ENCODE measurements at places on chromosomes 3 and 15.

DNA sequence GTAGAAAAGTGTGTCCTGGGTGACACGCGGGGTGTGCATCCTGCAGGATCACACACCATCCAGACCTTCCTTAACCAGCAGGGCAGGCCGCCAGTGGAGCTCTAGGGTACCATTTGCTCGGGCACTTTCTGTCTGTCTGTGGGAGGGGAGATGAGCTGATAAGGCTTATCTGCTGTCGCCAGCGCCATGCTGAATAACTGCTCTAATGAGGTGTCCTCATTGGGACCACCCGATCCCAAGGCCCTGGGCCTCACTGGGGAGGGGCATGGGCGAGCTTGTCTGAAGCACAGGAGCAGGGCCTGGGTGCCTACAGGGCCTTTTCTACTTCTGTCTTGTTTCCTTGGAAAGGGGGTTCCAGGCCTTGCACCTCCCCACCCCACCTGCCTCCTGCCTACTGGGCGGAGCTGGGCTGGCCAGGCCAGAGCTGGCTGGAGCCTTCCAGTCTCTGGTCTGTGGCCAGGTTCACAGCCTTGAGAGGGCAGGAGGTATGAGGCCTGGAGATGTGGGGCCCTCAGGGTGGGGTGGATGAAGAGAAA lies 2.5 kb upstream of the GATA2 start:
- no peak for ATAC-seq

DNA sequence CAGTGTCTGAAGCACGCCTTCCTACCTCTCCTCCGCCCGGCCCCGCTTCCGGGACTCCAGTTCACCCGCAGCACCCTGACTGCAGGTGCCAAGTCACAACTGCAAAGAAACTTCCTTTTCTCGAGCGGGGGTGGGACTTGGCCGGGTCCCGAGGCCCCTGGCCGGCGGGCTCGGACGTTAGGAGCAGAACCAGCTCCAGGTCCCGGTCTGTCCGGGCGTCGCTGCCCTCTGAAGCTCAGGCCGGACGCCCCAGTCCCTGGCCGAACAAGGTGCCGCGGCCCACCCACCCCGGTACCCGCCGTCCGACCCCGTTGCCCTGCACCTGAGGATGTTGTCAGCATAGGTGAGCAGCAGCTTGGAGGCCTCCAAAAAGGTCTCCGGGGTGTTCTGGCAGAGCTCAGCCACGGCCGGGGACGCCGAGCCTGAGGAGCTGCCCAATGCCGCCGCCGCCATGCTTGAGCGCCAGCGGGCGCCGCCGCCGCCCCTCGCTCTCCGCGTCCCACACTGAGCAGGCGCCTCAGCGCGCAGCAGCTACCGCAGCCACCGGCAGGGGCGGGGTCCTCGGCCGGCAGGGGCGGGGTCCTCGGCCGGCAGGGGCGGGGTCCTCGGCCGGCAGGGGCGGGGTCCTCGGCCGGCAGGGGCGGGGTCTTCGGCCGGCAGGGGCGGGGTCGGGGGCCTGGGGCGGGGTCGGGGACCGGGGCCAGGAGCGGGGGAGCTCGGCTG lies at the start of gene NGLY1:
Gene NGLY1 (minus strand): TSS at position 506 of the 723 bp plus-strand sequence. CDS start 53 bp downstream, at position 453.
- ATAC-seq = peak; percentile 95

- no peak for ATAC-seq
These were observed 83.4 kb downstream of the ATP1B3 start for GRCh38 chr3:141959589-141960554.

DNA sequence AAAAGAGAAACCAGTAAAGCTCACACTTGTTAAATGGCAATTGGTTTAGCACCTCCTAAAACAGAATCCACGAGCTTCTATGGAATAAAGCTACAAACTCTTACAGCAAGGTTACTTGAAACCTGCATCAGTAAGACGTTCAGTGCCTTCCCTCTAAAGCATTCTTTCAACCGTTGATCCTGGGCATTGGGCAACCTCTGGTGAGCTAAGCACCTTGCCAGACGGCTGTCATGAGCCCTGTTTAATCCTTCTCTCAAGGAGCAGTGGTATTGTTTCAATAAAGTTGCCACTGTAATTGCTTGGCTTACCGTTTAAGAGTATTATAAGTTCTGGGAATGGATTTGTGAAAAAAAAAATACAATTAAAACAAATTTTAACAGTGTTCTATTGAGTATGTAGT lies 75.0 kb downstream of the COL8A1 start:
- no peak for ATAC-seq

DNA sequence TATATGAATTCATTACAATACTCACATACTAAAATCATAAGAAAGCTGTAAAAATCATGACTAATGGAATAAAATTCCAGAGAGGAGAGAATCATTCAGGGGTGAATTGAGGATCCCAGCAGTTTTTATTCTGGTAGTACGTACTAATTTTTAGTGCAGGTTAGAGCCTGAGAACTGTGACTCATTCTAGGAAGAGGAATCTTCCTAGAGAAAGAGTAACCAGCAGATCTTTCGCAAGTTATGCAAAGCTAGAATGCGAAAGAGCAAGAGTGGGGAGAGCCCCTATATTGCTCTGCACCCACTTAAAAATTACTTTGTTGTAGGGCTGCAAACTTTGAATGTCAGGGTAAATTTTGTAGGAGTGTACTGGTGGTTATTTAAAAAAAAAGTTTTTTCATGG lies 303.6 kb upstream of the ARPP21 start:
- ATAC-seq = no peak

GRCh38 chr3:162269636-162270458 lies 773.2 kb downstream of the OTOL1 start:
- no peak for ATAC-seq

DNA sequence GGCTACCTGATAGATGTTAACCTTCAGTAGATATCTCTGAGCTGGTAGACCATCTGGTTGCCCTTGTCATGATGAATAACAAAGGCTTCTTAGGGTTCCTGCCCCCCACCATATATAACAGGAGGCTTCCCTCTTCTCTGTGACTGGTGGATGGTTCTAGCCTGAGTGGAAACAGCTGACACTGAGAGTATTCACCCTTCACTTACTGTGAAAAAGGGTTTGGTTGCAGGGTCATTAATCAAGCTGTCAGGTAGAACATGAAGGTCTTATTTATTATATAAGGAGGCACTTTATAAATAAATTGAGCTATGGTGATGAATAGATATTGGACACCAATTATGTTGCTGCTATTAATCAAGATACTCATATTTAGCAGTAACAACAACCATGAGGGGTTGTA lies 58.6 kb downstream of the CACNA2D3 start:
- ATAC-seq = no peak

GRCh38 chr3:189721873-189722665 lies 90.9 kb downstream of the TP63 start:
- ATAC-seq = no peak

- no peak for ATAC-seq
These were observed 14.3 kb downstream of the IGDCC4 start for GRCh38 chr15:65408324-65409035.

DNA sequence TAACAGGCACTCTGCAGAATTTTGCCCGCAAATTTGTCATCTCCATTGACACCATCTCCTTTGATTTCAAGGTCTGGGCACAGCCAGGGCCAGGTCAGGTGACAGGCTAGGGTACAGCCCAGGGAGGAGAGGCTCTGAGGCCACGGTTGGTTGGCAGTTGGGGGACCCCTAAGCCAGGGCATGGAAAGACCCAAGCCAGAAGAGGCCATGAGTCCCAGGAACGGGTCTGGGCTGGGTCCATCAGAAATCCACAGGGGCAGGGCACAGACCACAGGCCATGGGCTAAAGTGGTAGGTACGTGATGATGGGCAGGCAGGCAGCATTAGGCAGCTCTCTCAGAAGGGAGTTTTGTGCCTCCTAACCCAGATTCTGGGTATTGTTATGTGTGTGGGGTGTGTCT lies 45.8 kb downstream of the SEMA3G start:
- no peak for ATAC-seq

- no peak for ATAC-seq
These were observed 172.3 kb upstream of the TSC22D2 start for GRCh38 chr3:150235799-150236198.

DNA sequence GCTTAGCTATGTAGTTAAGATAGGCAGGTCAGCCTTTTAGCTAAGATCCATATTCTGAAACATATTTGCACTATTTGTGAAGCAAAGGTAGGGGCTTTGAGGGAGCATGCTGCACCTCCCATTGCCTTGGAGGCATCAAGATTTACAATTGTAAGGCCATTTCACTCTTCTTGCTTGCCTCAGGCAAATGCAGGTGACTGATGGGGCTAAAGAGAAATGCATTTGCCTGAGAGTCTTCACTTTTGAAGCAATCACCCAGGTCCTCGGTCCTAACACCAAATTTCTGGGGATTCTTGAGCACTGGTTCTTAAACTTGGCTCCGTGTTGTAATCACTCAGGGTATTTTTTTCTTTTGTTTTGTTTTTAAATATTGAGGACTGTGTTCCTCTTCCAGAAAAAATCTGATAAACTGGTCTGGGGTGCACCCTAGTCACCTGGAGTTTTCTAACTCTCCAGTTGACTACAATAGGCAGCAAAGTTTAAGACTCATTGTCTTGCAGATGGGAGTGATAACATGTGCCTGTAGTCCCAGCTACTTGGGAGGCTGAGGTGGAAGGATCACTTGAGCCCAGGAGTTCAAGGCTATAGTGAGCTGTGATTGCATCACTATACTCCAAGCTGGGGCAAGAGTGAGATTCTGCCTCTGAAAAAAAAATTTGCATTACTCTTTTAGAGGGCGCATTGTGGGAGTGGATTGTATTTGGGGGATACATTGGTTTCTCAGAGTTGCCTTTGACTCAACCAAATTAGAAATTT lies 68.1 kb downstream of the EOMES start:
- ATAC-seq = no peak

GRCh38 chr15:40102897-40103858 lies 5.5 kb downstream of the BMF start:
- ATAC-seq = no peak

- ATAC-seq = no peak
These were observed 25.2 kb downstream of the EXD1 start for GRCh38 chr15:41205315-41205714.

- no peak for ATAC-seq
These were observed 3.0 kb downstream of the ALCAM start for GRCh38 chr3:105369500-105370371.

- ATAC-seq = no peak
These were observed 40.1 kb downstream of the SETMAR start for GRCh38 chr3:4343258-4343657.

DNA sequence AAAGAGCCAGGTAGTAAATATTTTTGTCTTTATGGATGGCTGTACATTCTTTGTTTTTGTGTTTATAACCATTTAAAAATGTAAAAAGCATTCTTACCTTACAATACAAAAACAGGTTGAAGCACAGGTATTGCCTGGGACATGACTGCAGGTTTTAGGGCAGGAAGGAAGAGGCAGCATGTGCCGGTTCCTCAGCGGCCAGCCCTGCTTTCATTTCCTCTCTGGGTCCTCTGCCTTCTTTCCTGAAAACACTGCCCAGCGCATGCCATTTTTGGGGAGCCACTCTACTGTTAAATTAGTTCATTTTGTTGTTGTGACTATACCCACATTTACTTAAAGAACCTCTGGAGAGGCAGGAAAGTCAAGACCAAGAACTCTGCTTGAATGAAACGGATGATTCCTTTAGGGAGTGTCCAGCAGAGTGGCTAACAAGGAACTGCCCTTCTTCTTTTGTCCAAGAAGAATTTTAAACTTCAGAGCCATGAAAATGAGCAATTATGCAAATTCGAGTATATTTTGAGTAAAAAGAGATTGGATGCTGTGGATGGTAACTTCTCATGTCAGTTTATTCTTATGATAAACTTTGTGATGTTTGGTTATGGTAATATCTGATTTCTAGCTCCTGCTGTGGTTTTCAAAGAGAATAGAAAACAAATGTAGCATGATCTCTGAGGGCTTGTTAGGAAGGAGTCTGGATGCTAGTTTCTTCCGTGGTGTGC lies 52.7 kb downstream of the SACM1L start:
- no peak for ATAC-seq

DNA sequence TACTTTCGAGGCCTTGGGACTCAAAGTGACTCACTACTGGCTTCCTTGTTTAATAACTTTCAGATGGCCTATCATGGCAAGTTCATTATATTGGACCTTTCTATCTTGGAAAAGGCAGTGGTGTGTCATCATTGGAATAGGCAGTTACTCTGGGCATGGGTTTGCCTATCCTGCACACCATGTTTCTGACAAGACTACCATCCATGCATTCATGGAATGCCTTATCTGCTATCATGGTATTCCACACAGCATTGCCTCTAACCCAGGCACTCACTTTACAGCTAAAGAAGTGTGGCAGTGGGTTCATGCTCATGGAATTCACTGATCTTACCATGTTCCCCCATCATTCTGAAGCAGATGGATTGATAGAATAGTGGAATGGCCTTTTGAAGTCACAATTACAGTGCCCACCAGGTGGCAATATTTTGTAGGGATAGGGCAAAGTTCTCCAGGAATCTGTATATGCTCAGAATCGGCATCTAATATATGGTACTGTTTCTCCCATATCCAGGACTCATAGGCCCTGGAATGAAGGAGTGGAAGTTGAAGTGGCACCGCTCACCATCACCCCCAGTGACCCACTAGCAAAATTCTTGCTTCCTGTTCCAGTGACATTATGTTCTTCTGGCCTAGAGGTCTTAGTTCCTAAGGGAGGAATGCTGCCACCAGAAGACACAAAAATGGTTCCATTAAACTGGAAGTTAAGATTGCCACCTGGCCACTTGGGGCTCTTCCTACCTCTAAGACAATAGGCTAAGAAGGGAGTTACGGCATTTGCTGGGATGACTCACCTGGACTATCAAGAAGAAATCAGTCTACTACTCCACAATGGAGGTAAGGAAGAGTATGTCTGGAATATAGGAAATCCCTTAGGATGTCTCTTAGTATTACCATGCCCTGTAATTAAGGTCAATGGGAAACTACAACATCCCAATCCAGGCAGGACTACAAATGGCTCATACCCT lies 1161.4 kb downstream of the SI start:
- ATAC-seq = no peak

DNA sequence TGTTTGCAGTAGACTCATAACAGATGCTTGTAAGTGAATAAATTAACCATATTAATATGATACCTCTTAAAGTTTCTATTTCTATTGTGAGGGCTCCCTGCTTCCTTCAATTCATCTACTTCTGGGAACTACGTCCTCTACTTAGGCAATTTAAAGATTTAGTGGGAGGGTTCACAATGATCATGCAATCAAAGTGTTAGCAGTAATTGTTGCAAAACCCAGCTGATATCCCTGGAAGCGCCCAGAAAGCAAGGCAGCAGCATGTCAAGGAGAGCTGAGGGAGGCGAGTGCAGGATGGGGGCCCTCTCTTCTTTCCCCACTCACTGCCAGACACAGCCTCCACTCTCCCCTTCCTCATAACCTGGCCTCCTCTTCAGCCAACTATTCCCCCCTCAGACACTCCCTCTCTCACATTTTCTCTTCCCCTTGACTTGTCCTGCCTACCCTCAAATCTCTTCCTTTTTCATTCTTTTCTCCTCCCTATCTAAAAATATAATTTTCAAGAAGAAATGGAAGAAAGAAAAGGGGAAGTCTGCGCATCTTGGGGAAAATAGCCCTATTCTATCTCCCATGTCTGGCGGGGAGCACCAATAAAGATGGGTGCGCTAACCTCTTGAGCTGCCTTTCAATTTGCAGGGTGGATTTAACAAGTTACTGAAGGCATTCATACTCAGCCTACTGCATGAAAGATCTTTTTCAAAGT lies 6.6 kb downstream of the TMEM212 start:
- ATAC-seq = no peak

- no peak for ATAC-seq
These were observed 347.7 kb downstream of the ZBBX start for GRCh38 chr3:167032267-167032876.

GRCh38 chr3:18410205-18410604 lies 14.9 kb downstream of the SATB1 start:
- no peak for ATAC-seq

Data from activated CD4-positive, CD25-positive, alpha-beta regulatory T cell treated with anti-CD3 and anti-CD28 coated beads, Interleukin-2, amount 50 U/mL, for 24 hours (primary cell).